HTR-8/SVneo (cell line): ENCODE measurements at places on chromosomes 1 and 21.

DNA sequence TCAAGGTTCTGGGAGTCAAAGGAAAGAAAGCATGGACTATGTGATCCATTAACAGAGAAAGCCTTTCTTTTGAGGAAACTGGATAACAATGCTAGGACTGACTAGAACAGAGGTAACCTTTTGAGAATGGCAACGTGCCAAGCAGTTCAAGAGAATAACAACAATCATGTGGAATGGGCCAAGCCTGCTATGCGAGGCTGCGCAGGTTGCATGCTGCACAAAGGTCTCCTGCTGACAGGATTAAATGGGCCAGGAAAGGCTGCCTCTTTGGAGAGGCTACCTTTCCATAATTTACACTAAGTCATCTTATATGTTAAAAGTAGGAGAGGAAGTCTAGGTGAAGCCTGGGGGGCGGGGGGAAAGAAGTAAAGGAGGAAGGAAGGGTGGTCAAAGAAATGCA, 5.8 kb downstream of the PCNX2 start:
- no peak for DNase-seq

DNA sequence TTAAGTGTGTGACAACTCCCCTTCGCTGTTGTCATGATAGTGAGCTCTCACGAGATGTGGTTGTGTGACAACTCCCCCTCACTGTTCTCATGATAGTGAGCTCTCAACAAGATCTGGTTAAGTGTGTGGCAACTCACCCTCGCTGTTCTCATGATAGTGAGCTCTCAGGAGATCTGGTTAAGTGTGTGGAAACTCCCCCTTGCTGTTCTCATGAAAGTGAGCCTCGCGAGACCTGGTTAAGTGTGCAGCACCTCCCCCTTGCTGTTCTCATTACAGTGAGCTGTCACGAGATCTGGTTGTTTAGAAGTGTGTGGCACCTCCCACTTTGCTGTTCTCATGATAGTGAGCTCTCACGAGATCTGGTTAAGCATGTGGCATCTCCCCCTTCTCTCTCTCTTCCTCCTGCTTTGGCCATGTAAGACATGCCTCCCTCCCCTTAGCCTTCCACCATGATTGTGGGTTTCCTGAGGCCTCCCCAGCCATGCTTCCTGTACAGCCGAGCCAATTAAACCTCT, 25.1 kb upstream of the LSS start:
- DNase-seq, result no peak

- no peak for DNase-seq
These were observed 17.5 kb upstream of the FAM43B start for GRCh38 chr1:20534659-20535417.

- DNase-seq, result peak; percentile 67
These were observed 10.2 kb downstream of the SPSB1 start for GRCh38 chr1:9302745-9303524.

DNA sequence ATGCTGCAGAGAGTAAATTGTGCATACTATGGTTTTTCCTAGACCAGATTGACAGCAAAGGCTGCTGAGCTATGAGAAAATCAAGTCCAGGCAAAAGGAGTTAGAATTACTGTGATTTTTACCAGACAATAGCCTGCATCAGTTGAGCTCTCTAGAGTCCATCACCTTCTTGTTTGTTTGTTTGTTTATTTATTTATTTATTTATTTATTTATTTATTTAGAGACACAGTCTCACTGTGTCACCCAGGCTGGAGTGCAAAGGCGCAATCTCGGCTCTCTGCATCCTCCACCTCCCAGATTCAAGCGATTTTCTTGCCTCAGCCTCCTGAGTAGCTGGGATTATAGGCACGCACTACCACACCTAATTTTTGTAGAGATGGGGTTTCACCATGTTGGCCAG, 24.2 kb upstream of the ABCB10 start:
- no peak for DNase-seq

DNA sequence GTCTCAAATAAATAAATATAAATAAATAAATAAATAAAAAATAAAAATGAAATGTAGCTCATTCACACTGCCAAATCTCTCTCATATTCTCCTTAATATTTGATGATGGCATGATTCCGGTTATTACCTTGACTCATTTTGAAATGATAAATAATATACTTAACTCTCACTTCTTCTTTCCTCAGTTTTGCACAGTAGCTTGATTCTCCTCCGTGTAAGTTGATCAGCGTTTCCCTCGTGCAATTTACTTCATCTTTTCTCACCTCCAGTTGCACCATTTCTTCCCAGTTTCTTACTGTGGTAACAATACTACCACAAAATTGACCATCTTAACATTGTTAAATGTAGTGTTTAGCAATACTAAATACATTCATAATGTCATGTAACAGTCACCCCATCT, 111.6 kb downstream of the RIPK4 start:
- DNase-seq, result no peak

DNA sequence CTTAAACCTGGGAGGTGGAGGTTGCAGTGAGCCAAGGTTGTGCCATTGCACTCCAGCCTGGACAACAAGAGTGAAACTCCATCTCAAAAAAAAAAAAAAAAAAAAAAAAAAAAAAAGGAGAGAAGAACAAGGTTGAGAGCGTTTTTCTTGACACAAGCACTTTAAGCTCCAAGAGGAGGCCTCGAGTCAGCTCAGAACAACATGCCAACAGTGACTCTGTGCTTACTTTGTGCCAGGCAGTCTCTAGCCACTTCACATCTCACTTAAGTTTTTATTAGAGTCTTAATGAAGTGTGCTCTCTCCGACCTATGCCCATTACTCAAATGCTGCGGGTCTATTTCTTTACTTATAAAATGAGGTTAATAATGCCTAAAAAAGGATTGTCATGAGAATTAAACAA, 13.0 kb downstream of the ATP1A1 start:
- DNase-seq, result no peak

GRCh38 chr1:16032388-16033102, 10.7 kb downstream of the CLCNKA start:
- peak; percentile 87 for DNase-seq

- DNase-seq, result no peak
These were observed 125.2 kb downstream of the MAGI3 start for GRCh38 chr1:113515498-113515897.

- no peak for DNase-seq
These were observed at the start of gene CRABP2 for GRCh38 chr1:156705321-156705917. CRABP2 (minus strand) TSS chr1:156705583; CDS start chr1:156705446, 137 bp downstream.

DNA sequence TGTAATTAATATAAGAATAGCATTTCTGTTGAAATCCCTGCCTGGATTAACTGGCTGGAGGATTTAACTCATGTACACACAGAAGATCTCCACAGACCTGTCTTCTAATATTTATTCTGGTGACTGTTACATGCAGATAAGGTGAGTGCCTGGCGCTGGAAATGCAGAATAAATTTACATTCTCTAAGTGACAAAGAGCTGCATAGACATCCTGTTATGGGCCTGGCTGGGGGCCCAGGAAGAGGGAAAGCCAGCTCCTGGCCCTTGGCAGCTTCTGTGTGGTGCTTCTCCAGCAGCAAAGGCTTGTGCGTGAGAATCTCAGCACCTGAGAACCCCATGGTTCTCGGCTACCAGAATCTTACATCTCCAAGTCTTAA, 446.6 kb downstream of the PTPRU start:
- no peak for DNase-seq

- DNase-seq, result peak; percentile 24
These were observed 6.9 kb downstream of the PTPRU start for GRCh38 chr1:29243023-29243870.

DNA sequence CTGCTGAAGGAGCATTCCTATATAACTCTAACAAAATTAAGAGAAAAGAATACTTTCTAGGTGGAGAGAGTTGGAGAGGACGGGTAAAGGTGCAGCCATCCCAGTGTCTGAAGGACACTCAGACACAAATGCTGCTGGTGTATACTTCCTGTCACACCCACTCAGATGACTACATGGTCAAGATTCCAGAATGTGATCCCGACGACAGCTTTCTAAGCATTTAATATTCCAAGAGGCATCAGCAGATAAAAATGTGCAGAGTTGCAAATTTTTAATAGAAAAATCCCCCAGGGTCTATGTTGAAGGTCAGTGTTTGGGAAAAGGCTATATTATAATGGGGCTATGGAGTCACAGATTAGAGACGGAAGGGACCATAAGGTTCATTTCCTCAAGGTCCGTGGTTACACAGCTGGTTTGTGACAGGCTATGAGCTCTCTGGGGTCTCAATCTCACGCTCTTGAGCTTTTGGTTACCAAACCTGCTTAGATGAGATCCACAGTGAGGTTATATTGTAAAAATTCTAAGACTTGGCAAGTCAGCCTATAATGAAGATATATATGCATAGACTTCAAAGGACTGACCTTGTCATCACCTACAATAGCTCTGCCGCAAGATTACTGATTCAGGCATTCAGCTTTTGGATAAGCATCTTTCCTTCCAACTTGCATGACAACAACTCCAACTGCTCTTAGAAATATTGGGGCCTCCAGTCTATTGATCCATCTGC, 35.1 kb downstream of the ZNF281 start:
- DNase-seq, result no peak

DNA sequence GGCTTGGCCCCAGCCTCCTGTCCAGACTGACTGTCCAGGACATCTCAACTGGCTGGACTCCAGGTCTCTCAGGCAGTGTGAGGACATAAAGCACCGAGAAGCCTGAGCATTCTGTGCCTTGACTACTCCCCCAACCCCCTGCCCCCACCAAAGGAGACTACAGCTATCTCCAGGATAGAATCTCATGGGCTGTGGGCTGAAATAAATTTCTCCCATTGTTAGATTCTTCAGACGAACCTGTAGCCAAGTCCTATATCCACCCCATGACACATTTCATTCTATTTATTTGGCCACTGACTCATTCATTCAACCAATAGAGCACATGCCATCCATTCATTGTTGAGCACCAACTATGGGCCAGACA, 11.4 kb downstream of the VWA5B1 start:
- DNase-seq, result no peak

- no peak for DNase-seq
These were observed 7.8 kb downstream of the SLC41A1 start for GRCh38 chr1:205805082-205805711.

- no peak for DNase-seq
These were observed 11.2 kb downstream of the MEF2D start for GRCh38 chr1:156489166-156489934.

GRCh38 chr1:156262461-156263287, 14.8 kb upstream of the PAQR6 start:
- no peak for DNase-seq

GRCh38 chr1:41689558-41689981, 205.1 kb upstream of the EDN2 start:
- no peak for DNase-seq

DNA sequence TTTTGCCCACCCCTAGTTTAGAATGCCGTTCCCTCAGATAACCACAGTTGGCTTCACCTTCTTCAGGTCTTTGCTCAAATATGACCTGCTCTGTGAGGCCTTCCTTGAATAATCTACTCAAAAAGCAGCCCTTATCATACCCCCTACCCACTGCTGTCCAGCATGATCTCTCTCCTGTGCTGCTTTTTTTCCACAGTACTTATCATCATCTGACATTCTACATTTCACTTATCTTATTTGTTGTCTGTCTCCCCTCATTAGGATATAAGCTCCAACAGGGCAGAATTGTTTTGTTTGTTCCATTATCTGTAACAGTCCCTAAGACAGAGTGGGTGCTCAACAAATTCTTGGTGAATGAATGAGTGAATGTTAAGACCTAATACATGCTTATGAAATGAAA, 18.1 kb downstream of the USP24 start:
- no peak for DNase-seq

DNA sequence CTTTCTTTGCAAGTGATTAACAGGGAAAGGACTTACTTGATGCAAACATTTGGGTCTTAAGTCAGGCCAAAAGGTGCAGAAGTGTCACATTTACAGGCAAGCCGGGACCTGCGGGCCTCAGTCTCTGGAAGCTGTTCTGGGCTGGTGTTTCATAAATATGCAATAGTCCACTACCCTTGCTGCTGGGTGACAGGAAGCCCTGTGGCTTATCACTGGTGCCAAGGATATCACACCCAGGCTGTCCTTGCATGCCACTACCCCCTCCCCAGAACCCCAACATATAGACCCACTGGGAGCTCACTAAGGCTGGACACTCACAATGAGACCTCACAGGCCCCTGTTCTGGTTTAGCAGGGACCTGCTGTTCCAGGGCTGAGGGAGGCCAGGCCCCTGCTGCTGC, 3.4 kb upstream of the LEFTY2 start:
- no peak for DNase-seq

DNA sequence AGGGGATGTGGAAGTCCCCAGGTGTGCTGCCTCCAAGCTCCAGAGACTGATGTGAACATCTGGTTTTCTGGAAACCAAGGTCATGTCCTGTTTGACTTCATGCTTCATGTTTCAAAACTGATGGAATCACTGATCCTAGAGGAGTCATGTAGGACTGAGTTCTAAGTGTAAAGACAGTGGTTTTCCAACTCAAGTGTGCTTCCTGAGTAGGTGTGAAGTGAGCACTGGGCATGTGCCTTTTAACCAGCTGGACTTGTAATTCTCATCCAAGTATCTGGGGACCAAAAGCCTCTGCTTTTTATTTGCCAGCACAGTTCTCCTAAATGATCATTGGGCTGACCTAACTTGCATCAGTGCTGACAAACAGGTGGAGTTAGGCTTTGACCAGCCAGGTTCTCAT, 36.9 kb downstream of the ABCA4 start:
- DNase-seq, result no peak

GRCh38 chr1:34444516-34444915, 267.8 kb downstream of the C1orf94 start:
- no peak for DNase-seq

- no peak for DNase-seq
These were observed 121.9 kb downstream of the MAB21L3 start for GRCh38 chr1:116232989-116233514.

DNA sequence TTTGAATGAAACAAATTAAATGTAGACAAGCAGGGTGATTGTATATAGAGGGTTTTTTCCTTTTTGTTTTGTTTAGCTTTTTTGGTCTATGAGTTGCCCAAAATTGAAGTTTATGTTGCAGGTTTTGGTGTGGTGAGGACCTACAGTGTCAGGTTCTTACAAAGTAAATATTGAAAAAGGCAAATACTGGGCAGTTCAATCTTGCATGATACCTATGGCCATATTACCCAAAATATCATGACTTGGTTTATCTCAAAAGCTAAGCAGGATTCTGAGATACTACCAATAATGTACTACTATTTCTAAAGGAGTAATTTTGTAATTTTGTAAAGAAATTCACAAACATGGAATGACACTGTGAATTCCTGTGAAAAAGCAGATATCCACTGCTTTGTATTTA, 1.8 kb downstream of the DNAJB4 start:
- no peak for DNase-seq

DNA sequence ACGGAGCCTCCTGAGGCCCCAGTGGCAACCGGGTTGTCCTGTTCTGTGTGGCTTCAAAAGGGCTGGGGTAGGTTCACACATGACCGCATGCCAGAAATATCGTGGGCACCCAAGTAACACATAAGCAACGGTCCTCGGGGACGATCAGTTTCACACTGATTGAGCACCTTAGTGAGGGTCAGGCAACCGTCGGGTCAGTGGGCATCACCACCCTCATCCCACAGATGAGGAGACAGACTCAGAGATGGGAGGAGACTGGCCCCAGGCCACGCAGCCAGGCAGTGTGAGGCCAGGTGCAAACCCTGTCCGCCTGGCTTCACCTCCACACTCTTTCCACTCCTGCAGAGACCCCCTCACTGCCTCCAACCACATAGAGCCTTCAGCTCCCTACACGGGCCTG, 309.8 kb downstream of the MATN1 start:
- DNase-seq, result no peak
